Stimulated activated CD8-positive, alpha-beta memory T cell treated with anti-CD3 and anti-CD28 coated beads, Interleukin-7, amount 100 ng/mL, for 1 hour (primary cell): ENCODE measurements at places on chromosomes 6 and 20.

DNA sequence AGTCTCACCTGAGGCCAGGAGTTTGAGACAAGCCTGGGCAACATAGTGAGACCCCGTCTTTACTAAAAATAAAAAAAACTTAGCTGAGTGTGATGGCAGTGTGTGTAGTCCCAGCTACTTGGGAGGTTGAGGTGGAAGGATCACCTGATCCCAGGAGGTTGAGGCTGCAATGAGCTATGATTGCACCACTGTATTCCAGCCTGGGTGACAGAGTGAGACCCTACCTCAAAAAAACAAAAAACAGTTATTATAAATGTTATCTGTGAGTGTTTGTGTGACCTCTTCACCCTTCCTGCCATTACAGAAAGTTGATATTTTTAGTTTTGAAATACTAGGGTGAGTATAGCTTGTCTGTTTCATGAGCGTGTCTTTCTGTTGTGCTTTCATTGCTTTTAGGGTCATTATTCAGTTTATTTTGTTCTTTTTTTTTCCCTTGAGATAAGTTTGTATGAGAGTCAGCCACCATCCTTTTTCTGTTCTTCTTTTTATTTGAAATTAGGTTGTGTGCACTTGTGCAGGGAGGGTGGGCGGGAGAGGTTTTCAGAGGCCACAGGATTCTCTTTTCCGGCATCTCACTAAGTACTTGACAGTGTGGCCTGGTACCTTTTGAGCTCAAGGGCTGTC is 26.2 kb downstream of the CDYL start:
- DNase-seq = no peak

GRCh38 chr6:94323853-94324252 is 904.5 kb upstream of the EPHA7 start:
- no peak for DNase-seq

GRCh38 chr20:52497731-52498130 is 306.2 kb upstream of the ZFP64 start:
- no peak for DNase-seq

DNA sequence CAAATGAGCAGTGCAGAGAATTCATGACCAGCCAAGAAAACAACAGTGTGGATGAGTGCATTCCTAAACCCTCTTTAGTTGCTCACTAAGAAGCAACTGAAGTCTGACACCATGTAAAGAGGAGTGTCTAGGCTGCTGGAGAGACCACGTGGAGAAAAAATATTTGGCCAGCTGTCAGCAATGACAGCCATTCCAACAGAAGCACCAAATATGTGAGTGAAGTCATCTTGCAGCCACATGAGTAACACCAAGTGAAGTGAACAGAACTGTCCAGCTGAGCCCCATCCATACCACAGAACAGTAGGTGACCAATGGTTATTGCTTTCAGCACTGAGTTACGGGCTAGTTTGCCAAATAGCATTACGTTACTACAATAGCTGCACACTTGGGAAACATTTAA is 89.4 kb downstream of the TBXT start:
- DNase-seq = no peak

DNA sequence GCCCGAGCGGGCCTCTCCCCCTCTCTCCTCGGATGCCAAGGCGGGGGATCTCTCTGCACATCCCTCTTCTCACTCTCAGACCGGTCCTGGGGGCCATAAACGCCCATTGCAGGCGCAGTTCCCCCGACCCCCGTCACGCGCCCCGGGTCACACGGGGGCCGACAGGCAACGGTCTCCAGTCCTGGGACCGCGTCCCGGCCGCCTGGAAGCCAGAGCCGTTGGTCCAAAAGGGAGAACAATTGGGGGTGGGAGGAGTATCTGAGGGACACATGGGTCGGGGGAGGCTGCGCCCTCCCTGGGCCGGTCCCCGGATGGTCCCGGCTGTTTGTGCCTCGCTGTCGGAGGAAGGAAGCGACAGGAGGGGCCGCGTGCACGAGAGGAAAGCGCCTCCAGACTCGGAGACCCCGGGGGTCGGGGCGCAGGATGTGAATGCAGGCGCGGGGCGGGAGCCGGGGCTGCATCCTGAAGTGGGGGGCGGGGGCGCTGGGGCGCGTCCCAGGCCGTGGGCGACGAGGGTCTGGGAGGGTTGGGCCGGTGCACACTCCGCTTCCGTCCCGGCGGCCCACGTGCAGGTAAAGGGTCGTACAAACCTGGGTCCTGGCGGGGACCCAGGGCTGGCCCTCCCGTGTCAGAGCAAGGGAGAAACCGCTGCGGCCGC is 903 bp downstream of the SLC4A11 start:
- no peak for DNase-seq

DNA sequence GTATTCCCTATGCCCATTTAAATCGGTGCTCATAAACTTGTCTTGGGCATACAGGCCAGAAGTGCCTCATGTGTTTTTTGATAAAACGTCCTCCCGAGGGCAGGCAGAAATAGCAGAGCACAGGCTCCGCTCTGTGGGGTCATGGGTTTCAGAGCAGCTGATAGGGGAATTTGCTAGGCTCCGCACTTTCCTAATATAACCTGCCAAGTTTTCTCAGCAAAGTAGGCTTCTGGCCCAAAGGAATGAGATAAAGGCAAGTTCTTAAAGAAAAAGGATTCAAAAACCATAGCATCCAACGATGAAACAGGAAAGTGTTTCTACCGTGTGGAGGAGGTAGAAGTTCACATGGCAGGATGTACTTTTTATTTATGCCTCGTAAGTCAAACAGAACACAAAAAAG is 69.8 kb upstream of the RALGAPA2 start:
- DNase-seq = no peak

- DNase-seq = no peak
Measured at GRCh38 chr20:39016506-39016905, 54.4 kb downstream of the DHX35 start.

GRCh38 chr6:164121527-164121926 is 707.0 kb downstream of the QKI start:
- DNase-seq = no peak

DNA sequence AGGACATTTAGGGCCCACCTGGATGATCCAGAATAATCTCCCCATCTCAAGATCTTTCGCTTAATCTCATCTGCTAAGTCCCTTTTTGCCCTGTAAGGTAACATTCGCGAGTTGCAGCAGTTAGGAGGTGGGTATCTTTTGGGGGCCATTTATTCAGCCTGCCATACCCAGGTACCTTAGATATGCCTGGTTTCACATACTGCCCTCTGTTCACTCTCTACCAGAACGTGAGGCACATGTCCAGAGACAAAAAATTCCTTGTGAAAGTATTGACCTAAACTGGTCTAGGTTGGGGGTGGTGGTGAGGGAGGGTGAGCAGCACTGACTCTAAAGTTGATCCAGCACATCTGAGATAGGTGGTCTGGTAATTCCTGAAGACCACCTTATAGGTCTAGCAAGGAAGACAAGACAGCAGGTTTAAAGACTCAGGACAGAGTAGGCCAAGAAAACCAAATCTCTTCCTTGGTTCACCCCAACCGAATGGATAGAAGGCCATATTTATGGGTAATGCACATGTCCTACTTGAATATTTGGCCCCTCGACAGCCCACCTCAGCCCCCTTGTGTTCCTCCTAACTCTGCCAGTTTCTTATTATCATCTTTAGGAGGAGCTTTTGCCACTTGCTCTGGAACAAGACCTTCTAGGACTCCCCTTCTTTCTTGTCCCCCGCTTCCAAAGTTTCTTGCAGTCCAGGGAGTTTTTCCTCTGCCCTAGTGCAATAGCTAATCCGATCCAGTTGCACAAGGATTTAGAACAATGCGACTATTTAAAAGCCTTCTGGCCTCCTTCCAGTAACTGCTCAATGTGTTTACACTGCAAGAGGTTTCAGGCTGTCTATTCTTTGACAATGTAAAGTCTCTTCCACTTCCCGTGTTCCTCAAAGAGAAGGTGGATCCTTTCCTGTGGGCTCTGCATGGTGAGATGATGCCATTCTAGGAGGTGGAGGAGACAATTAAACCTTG is 213.0 kb upstream of the LAMP5 start:
- no peak for DNase-seq

GRCh38 chr6:95243053-95243452 is 334.3 kb upstream of the MANEA start:
- no peak for DNase-seq

DNA sequence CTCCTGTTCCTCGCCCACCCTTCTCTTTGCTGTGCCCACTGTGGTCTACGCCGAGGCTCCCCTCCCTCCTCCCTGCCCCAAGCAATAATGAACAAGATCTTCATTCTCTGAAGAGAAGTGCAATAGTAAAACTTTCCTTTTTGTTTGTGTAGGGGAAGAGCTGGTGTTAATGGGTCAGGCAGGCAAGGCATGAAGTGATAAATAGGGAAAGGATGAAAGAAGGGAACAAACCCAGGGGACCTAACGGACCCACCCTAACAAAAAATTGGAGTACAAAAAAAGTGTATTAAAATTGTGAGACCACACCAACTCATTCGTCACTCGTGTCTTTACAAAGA is 66.9 kb downstream of the ZBTB2 start:
- no peak for DNase-seq

DNA sequence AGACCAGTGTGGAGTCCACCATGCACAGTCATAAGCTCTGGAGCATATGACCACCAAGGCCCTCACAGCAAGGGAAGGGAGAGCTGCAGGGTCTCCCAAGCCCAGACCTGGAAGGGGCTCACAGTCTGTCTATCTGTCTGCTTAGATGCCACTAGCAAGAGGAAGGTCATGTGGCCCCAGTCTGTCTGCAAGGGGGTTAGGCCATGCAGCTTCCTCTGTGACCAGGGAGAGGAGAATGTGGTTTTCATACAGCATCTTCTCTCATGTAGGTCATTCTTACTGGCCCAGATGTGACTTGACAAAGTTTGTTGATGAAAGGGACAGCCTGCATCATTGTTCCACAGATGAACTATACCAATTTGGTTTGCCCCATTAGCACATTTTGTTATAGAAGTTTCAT is 260.8 kb downstream of the FARS2 start:
- DNase-seq = no peak

DNA sequence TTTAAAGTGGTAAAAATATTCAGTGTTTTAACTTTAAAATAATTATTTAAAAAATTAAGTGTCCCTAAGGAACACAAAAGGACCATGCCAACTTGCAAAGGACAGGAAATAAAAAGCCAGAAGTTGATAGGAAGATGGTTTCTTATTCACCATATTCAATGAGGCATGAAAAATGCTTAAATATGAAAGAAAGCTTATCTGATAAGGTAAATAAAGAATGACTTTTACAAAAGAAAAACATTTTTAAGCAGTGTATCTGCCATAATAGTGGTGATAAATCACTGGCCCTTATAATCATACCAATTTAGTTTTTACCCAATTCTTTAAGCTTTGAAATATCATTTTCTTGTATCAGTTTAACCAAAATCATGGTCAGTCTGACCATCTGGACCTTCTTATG is 33.5 kb upstream of the POPDC3 start:
- no peak for DNase-seq

GRCh38 chr20:21559305-21559704 is 45.4 kb upstream of the NKX2-2 start:
- no peak for DNase-seq

DNA sequence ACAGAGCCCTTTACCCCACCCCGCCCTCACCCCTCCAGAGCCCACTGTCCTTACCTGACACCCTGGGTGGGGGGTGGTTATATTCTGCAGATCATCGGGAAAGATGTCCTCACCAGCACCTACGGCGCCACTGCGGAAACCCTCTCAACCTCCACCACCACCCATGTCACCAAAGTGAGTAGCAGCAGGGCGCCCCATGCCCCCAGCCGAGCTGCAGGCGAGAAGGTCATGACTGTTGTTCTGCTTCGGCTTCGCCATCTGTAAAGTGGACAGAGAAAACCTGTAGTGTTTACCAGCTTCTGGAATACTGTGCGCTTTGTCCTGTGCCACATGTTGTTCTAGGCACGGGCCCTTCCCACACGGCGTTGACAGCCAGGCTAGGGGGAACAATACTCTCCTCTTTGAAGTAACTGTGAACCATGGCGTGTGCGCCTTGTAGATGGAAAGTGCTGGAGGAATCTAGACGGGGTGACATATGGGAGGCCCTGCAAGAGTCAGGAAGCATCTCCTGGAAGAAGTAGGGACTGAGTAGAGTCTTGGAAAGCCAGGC is 16.5 kb upstream of the AAR2 start:
- DNase-seq = no peak

GRCh38 chr20:48971956-48972355 is 50.4 kb downstream of the ARFGEF2 start:
- DNase-seq = no peak

- no peak for DNase-seq
Measured at GRCh38 chr6:129633529-129633928, 76.4 kb downstream of the ARHGAP18 start.

GRCh38 chr20:47346172-47346571 is 10.3 kb downstream of the ZMYND8 start:
- no peak for DNase-seq

DNA sequence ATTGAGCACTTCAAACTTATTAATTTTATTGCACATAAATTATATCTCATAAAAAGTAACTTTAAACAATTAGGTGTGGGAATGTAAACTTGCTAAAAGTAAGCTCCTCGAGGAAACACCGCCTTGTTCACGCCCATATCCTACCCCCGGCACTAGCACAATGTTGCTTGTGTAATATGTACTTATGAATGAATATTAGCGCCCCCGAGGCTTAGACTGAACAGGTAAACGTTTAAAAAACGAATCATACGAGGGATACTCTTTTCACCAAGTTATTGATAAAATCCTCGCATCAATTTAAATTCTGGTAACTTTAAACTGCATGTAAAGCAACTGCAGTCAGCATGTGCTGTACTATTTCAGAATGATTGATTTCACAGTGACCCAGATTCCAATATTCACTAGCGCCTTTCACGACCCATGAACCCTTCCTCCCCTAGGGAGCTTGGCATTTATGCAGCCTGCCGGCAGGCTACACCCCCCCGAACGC is 637 bp downstream of the TFB1M start:
- no peak for DNase-seq

DNA sequence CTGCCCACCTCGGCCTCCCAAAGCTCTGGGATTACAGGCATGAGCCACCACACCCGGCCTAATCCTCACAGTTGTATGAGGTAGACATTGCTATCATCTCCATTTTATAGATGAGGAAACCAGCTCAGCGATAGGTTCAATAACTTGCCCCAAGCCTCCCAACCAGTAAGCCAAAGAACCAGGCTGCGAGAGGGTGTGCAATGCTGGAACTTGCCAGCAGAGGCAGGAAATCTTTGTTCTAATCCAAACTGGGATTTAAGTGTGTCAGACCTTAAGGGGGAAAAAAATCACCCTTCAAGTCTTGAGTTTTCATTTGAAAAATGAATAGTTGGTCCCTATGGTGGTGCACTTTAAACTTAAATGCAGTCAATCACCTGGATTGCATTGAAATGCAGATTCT is 20.1 kb upstream of the RNGTT start:
- DNase-seq = no peak

- DNase-seq = no peak
Measured at GRCh38 chr6:128098000-128098581, 197.2 kb upstream of the THEMIS start.
